ENCODE measurements at places on chromosomes 4 and X.

- no peak for DNase-seq
These were observed 97.3 kb upstream of the NAP1L5 start for GRCh38 chr4:88794952-88795351.

DNA sequence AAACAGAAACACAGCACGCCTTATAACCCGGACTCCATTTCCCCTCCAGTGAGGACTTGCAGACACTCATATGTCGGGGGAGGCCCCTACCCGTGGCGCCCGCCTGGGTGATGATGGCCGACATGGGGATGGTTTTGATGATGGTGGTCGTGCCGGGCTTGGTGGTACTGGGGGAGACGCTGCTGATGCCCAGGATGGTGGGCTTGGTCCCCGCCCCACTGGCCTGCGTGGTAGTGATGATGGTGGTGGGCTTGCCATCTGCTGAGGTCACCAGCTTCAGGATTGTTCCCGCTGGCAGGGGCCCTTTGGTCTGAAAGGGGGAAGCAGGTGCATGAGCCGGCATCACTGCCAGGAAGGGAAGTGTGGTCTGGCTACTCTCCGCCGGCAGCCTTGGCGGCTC, 12.8 kb upstream of the RENBP start:
- no peak for DNase-seq

DNA sequence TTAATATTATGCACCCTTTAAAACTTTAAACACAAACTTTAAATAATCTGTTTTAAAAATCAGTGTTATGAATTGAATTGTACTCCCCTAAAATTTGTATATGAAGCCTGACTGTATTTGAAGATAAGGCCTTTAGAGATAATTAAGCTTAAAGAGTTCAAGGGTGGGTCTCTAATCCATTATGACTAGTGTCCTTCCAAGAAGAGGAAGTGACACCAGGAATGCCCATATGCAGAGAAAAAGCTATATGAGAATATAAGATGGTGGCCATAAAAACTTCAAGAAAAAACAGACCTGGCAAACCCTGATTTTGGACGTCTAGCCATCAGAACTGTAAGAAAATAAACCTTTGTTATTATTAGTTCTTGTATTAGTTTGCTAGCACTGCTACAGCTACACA, 29.0 kb downstream of the UGT2A2 start:
- no peak for DNase-seq

DNA sequence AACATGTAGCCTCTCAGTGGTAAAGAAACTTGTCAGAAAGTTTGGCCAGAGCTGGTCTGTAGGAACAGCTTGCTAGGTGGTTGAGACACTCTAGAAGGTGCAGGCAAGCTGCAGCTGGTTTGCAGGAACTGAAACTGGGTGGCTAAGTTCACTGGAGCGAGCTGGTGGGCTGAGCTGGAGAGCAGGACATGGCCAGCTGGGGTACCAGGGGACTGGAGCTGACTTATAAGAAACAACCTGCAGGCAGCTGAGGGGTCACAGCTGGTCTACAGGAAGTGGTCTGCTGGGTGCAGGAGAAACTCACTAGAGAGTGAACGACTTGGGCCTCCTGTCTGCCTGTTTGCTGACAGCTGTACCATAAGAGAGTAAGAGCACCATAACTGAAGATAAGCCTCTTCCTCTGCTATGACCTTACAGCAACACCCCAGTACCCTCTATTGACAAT, 157.1 kb upstream of the LNX1 start:
- no peak for DNase-seq

- DNase-seq = no peak
These were observed 2.3 kb upstream of the MSL3 start for GRCh38 chrX:11755724-11756123.

DNA sequence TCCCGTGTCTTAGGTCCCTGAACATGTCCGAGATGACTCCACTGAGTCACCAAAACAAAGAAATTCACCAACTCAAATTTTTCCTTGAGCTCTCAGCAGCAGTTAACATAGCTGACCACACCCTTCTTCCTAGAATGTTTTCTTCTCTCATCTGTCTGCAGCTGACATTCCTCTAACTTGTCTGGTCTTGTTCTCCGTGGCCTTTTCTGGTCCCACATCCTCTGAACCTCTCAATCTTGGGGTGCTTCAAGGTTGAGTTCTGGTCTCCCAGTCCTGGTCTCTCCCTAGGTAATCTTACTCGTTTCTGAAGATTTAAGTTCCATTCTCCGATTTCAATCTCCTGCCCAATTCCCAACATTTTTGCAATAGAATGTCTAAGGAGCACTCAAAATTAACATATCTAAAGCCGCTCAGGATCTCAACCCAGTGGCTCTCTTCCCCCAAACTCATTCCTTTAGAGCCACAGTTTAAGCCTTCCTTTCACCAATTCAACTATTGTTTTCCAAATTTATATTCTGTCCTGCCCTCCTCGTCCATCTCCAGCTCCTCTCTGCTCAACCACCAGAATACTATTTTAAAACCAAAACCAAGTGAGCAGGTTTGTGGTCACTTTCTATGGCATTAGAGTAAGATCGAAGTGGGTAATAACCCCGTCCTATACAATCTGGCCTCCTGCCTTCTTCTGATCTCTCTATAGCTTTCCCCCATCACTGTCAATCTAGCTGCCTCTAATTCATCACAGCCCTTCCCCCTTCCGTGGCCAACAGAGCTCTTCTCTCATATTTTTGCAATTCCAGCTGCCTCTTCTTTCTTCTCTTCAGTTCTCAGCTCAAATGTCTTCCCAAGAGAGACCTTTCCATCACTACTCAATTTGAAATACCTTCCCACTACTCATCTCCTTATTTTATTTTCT, 1.2 kb downstream of the TRIML2 start:
- DNase-seq = no peak

DNA sequence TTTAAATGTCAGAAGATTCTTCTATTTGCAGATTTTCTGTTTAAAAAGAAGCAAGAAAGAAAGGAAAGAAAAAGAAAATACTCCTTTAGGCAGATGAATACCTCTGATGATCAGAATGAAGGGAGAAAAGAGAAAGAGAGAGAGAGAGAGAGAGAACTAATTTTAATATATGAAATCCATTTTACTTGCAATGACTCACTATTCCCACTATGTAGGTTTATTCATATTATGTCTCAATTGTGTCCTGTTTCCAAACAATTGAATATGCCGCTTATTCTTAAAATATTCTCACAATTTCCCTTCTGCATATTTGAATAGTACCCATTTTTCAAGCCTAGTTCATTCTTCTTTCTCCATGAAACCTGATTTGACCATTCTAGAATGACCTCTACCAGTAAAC, 11.7 kb downstream of the MEPE start:
- no peak for DNase-seq

DNA sequence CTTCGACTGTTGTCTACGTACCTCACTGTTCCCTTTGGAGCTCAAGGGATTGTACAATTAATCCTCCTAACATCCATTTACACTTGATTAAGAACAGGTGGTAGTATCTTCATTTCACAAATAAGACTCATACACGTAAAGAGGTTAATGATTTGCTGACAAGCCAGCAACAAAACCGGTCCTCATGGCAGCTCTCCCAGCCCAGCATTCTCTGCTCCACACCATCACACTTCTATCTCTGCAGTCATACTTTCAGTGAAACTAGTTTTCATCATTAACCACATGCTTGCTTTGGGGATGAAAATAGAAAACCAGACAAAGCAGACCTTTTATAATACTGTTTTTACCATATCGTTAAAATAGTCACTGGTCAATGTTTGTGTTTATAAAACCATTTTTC, 28.7 kb upstream of the CASK start:
- no peak for DNase-seq

- no peak for DNase-seq
These were observed 766.9 kb upstream of the IGFBP7 start for GRCh38 chr4:57877047-57877458.
